Activated CD4-positive, alpha-beta T cell treated with anti-CD3 and anti-CD28 coated beads for 36 hours (primary cell): ENCODE measurements at places on chromosomes 13 and 19.

- peaks cover 2% of the 10 kb centered on the region for H3K36me3 ChIP-seq
- H3K27me3 ChIP-seq = no peaks in the 10 kb centered on the region
- peaks cover 22% of the 10 kb centered on the region for H3K4me1 ChIP-seq
- peak overlapping the region; percentile 71 for H3K4me3 ChIP-seq
- DNase-seq = peak; percentile 67
Observed at GRCh38 chr13:112968380-112968909, 569 bp upstream of the MCF2L start.

GRCh38 chr19:658916-659839 is 3.8 kb downstream of the RNF126 start:
- H3K4me3 ChIP-seq = peak overlapping the region; percentile 96
- DNase-seq = peak; percentile 48
- H3K36me3 ChIP-seq = peaks cover 32% of the 10 kb centered on the region
- H3K4me1 ChIP-seq = peaks cover 55% of the 10 kb centered on the region
- H3K27ac ChIP-seq = peak overlapping the region; percentile 95

GRCh38 chr19:45876411-45877197 is 9.3 kb downstream of the IRF2BP1 start:
- H3K4me3 ChIP-seq = peak overlapping the region; percentile 7
- peak; percentile 82 for DNase-seq
- peak overlapping the region; percentile 33 for H3K27ac ChIP-seq
- no peaks in the 10 kb centered on the region for H3K36me3 ChIP-seq

DNA sequence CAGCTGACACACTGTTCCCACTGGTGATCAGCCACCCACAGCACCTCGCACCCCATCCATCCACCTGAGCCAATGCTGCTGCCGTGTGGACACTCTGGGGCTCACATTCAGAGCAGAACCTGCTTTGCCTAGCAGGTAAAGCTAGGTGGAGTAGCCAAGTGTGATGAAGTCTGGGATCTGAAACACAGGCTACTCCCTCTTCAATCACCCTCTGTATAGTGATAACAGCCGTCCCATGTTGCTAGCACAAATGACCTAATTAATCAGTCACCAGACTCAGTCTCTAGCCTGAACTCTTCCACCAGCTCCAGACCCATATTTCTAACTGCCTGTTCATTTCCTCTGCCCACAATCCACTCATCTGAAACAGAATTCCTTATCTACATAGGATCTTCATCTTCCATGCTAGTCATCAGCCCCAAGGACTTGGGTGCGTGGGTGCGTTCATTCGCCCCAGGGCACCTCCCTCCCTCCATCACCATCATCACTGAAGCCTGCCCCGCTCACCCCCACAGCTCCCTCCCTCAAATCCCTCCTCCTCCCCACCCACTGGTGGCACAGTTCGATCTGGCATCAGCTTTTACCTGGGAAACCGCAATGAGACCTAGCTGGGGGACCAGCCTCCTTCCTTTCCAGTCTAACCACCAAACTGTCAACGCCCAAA is 19.8 kb downstream of the STK24 start:
- H3K4me1 ChIP-seq = peaks cover 82% of the 10 kb centered on the region
- H3K27ac ChIP-seq = peak overlapping the region; percentile 84
- peaks cover 30% of the 10 kb centered on the region for H3K36me3 ChIP-seq

- H3K4me3 ChIP-seq = no peak overlapping the region
- H3K36me3 ChIP-seq = no peaks in the 10 kb centered on the region
- H3K27me3 ChIP-seq = no peaks in the 10 kb centered on the region
- no peak for DNase-seq
- no peak overlapping the region for H3K27ac ChIP-seq
Observed at GRCh38 chr13:72160977-72161376, 294.0 kb upstream of the DACH1 start.

DNA sequence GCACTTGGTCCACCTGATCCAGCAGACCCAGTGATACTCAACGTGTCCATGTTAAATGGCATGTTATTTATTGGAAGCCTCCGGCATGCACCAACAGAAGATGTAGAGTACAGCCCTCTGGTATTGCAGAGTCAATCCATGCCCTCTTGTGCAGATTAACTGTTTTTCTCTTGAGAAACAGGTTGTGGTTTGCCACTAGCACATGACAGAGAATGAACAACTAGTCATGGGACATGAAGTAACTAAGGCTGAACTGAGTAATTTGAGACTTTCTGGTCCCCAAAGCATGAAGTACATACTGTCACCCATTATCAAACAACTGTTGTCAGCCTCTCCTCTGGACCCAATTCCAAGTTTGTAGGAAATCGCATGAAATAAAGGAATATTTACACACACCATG is 3.2 kb downstream of the ZNF562 start:
- H3K27me3 ChIP-seq = no peaks in the 10 kb centered on the region
- no peak overlapping the region for H3K4me3 ChIP-seq
- peaks cover 43% of the 10 kb centered on the region for H3K4me1 ChIP-seq
- no peak for DNase-seq
- H3K27ac ChIP-seq = peak overlapping the region; percentile 48

DNA sequence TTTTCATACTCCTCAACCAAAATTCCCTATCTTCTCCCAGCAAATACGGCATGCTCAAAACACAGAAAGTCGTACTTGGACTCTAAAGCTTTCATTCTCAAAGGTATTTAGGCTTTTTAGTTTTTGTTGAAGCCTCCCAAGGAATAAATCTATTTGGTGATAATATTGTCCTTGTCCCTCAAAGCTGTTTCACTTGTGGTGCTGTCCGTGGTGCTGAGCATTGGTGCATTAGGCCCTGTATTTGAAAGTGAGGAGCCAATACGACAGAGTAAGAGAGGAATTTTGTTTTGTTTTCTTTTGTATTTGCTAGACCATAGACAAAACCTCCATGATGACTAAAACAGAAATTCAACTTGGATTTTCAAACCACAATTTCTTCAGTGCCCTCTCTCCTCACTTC is 3.2 kb upstream of the LGALS13 start:
- peak; percentile 58 for DNase-seq
- H3K27me3 ChIP-seq = peaks cover 47% of the 10 kb centered on the region
- H3K27ac ChIP-seq = no peak overlapping the region
- H3K4me3 ChIP-seq = no peak overlapping the region
- H3K4me1 ChIP-seq = no peaks in the 10 kb centered on the region
- H3K36me3 ChIP-seq = no peaks in the 10 kb centered on the region

DNA sequence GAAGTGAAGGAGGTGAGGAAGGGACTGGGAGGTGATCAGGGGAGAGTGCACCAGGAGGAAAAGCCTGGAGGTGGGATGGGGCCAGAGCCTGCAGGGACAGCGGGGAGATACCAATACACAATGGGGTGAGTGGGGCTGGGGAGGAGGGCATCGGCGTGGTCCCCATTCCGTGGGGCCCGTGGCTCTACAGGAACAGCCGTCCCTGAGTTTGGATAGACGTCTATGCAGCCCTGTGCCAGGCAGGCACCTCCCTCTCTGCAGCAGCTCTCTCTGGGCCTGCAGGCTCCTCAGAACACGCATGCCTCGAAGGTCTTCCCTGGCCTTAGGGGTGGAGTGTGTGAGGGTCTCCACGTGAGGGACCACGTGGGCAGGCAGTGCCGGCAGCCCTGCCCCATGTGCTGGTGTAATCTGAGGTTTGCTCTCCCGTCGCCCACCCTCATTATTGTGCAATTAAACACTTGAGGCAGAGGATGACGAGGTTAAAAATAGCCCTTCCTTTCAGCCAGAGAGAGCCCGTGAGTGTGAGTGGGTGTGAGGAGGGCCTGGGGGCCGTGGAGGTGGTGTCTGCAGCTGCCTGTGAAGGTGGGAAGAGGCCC is 16.5 kb downstream of the C2CD4C start:
- no peak for DNase-seq
- H3K36me3 ChIP-seq = no peaks in the 10 kb centered on the region
- no peak overlapping the region for H3K27ac ChIP-seq

DNA sequence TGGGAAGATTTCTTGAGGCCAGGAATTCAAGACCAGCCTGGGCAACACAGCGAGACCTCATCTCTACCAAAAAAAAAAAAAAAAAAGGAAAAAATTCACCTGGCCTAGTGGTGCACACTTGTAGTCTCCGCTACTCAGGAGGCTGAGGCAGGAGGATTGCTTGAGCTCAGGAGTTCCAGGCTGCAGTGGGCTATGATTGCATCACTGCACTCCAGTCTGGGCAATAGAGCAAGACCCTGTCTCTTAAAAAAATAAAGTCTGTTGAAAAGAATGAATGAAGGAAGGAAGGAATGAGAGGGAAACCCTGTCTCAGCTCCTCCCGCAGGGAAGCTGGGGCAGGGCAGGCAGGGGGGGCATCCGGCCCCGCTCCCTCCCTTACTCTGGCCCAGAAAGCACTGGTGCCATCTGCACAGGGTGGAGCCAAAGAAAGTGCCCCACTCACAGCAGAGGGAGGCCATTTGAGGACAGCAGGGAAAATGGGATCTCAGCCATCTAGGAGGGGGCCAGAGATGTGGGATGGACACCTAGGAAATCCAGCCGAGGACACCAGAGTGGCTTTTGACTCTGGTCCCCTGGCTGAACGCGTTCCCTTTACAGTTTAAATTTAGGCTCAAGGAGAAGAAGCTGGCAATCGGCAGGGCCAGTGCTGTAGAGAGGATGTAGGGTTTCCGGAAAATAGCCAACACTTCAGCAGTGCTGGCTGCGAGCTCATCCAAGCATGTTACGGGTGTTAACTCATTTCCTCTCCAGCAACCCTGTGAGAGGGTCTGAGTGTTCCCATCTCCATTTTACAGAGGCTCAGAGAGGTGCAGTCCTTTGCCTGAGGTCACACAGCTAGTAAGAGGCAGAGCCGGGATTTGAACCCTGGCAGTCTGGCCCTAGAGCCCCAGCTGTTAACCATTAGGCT is 3.6 kb upstream of the HPN start:
- peaks cover 13% of the 10 kb centered on the region for H3K4me1 ChIP-seq
- no peaks in the 10 kb centered on the region for H3K36me3 ChIP-seq
- peaks cover 10% of the 10 kb centered on the region for H3K27me3 ChIP-seq
- no peak overlapping the region for H3K4me3 ChIP-seq
- H3K27ac ChIP-seq = no peak overlapping the region

- DNase-seq = no peak
- no peak overlapping the region for H3K4me3 ChIP-seq
- H3K27me3 ChIP-seq = no peaks in the 10 kb centered on the region
- H3K36me3 ChIP-seq = no peaks in the 10 kb centered on the region
Observed at GRCh38 chr13:87128036-87128435, 543.1 kb upstream of the SLITRK5 start.

- H3K36me3 ChIP-seq = no peaks in the 10 kb centered on the region
- no peaks in the 10 kb centered on the region for H3K27me3 ChIP-seq
- no peak overlapping the region for H3K4me3 ChIP-seq
- DNase-seq = no peak
- H3K4me1 ChIP-seq = peaks cover 24% of the 10 kb centered on the region
Observed at GRCh38 chr13:46197299-46198048, 14.3 kb upstream of the LRRC63 start.

- H3K36me3 ChIP-seq = peaks cover 13% of the 10 kb centered on the region
- no peaks in the 10 kb centered on the region for H3K4me1 ChIP-seq
- no peaks in the 10 kb centered on the region for H3K27me3 ChIP-seq
- H3K4me3 ChIP-seq = no peak overlapping the region
Observed at GRCh38 chr13:47903836-47904235, 97.2 kb downstream of the SUCLA2 start.

GRCh38 chr13:97631158-97631557 is 197.2 kb downstream of the RAP2A start:
- no peak overlapping the region for H3K27ac ChIP-seq
- H3K4me1 ChIP-seq = no peaks in the 10 kb centered on the region
- no peak overlapping the region for H3K4me3 ChIP-seq
- no peaks in the 10 kb centered on the region for H3K36me3 ChIP-seq
- peaks cover 7% of the 10 kb centered on the region for H3K27me3 ChIP-seq

DNA sequence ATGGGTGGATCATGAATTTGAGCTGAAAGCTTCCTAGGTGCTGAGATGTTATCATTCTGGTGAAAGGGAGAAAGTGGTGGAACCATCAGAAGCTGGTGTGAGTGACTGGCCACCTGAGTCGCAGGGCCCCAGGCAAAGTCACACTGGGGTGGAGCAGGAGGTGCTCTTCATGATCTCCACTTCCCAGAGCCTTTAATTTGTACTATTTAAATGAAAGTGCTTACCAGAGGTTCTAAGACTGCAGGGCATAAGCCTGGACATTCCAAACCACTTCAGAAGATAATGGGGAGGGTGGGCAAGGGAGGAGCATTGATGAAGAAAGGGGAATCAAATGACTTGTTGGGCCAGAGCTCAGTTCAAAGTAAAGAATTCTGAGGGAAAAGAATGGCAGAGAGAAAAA is 156.1 kb downstream of the RGCC start:
- no peaks in the 10 kb centered on the region for H3K4me1 ChIP-seq
- no peak overlapping the region for H3K27ac ChIP-seq
- DNase-seq = no peak
- no peaks in the 10 kb centered on the region for H3K27me3 ChIP-seq
- H3K4me3 ChIP-seq = no peak overlapping the region

DNA sequence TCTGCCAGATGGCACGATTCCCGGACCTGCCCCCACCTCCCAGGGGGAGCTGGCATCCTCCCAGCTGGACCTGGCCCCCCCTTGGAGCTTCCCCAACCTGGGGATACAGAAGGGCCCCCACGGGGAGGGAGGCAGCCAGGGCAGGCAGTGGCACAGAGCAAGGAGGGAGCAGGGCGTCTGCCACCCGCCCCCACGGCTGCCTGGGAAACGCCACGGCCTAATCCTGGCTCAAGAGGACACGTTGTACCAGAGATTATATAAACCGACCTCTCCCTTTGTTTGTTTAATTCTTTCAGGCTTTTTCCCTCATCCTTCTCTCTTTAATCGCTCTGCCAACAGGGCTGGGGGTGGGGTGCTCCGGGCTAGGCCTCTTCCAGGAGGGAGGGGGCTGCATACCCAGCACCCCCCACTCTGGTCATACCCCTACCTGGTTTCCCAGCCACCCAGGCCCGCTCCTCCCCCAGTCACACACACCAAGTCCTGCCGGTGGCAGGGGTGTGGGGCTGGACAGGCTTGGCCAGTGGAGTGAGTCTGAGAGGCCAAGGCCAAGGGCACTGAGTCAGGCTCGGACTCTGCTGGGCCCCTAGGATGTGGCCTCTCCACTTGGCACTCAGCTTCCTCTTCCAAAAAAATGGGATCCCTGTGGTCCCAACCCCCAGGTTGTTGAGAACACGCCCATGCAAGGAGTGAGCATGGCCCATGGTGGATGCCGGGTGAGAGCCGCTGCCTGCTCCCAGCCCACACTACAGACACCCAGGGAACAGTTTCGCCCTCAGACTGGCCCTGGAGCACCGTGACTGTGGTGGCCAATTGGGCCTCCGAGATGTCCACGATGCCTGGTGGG is 29.5 kb upstream of the NFIC start:
- DNase-seq = no peak
- H3K4me1 ChIP-seq = peaks cover 7% of the 10 kb centered on the region
- no peak overlapping the region for H3K27ac ChIP-seq
- H3K36me3 ChIP-seq = no peaks in the 10 kb centered on the region

DNA sequence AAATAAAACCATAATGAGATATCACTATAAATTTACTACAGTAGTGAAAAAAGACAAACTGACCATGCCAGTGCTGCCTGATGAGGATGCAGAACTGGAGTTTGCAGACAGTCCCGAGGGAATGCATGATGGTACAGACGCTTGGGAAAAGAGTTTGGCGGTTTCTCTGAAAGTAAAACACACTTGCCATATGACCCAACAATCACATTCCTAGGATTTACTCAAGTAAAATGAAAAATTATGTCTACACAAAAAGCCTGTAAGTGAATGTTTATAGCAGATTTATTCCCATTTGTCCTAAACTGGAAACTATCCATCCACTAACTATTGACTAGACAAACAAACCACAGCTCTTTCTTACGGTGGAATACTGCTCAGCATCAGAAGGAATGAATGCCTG is 271.0 kb downstream of the DNAJC15 start:
- no peak overlapping the region for H3K27ac ChIP-seq
- H3K4me3 ChIP-seq = no peak overlapping the region
- H3K27me3 ChIP-seq = peaks cover 11% of the 10 kb centered on the region
- H3K36me3 ChIP-seq = no peaks in the 10 kb centered on the region
